Activated CD4-positive, alpha-beta T cell treated with anti-CD3 and anti-CD28 coated beads, Interleukin-2, amount 50 U/mL, for 1 hour (primary cell): ENCODE measurements at places on chromosomes 2 and 18.

- no peak for DNase-seq
These were observed 20.0 kb downstream of the MALT1 start for GRCh38 chr18:58691256-58691655.

GRCh38 chr2:240651185-240651584, 25.9 kb downstream of the GPR35 start:
- no peak for DNase-seq

DNA sequence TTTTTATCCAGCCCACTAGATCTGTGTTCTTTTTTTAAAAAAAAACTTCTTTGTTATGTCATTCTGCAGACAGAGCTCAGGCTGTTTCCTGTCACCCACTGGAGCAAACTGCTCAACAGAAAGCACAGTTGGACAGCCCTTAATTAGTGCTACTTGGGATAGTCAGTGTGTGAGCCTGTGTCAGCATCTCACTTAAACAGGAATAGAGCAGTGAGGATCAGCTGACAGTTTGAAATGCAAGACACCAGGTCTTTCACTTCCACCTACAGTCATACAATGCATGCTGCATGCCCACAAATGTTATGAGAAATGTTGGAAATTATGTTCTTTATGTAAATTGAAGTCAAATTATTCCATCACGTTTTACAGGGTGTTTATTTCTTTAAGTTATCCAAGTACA, 174.9 kb downstream of the NR4A2 start:
- no peak for DNase-seq

DNA sequence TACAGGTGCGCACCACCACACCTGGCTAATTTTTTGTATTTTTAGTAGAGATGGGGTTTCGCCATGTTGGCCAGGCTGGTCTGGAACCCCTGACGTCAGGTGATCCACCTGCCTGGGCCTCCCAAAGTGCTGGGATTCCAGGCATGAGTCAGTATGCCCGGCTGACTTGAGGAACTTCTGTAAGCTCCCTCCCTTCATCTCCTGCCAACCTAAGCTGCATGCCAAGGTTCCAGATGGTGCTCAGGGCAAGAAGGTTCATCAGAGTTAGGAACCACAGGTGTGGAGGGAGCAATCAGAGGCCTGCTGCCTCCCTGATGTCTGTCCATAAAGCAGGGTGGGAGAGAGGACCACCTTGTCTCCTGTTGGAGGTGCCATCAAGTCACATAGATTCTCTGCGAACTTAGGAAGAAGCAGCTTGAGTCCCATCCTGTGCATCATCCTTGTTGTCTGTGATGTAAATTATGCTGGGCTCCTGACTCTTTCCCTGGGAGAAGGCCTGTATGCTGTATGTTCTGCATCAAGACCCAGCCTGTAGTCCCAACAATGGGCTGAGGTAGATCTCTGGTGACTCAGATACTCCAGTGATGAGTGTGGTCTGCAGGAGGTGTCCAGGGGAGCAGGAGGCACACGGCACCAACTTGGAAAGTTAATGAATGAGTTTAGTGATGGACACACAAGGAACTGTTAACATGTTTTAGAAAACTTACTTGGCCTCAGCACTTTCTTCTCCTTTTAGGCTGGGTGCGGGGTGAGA, 53.1 kb downstream of the TMEM17 start:
- DNase-seq, result no peak

GRCh38 chr2:147945660-147946059, 74.9 kb downstream of the ORC4 start:
- no peak for DNase-seq

DNA sequence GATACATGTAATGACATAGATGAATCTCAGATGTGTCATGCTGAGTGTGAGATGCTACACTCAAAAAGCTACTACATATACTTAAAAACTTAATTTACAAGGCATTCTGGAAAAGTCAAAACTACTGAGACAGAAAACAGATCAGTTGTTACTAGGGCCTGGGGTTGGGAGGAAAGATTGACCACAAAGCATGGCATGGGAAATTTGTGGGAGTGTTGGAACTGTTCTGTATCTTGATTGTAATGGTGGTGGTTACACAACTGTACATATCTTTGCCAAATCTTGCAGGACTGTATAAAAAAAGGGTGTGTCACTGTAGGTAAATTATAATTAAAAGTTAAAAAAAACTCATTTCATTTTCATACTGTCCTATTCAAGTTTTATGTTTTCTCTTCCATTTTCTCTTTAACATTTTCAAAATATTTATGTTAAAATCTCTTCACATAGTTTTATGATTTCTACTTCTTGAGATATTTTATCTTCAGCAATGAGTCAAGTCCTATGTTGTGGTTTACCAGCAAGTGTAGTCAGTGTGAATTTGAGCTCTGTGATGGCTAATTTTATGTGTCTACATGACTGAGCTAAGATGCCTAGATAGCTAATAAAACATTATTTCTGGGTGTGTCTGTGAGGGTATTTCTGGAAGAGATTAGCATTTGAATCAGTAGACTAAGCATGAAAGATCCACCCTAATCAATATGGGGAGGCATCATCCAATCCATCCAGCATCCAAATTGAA, 58.6 kb upstream of the VRK2 start:
- no peak for DNase-seq

DNA sequence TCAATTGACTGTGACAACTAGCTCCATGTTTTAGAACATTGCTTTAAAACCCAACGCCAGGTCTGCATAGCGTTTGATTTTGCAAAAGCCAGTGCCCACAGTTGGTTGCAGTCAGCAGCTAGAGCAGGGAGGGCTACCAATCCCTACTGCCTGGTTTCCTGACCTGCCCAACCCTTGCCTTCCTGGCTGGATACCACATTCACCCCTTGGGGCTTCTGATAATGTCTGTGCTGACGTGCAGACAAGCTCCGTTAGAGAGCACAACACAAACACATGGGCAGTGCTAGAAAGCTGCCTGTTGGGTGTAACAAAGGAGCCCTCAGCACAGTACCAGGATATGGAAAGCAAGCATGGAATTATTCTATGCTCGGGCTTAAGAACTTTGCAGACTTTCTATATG, 71.4 kb upstream of the THSD7B start:
- no peak for DNase-seq

GRCh38 chr2:18194161-18194560, 315.7 kb downstream of the KCNS3 start:
- DNase-seq, result no peak

- DNase-seq, result no peak
These were observed 10.3 kb downstream of the EDAR start for GRCh38 chr2:108978709-108979111.

DNA sequence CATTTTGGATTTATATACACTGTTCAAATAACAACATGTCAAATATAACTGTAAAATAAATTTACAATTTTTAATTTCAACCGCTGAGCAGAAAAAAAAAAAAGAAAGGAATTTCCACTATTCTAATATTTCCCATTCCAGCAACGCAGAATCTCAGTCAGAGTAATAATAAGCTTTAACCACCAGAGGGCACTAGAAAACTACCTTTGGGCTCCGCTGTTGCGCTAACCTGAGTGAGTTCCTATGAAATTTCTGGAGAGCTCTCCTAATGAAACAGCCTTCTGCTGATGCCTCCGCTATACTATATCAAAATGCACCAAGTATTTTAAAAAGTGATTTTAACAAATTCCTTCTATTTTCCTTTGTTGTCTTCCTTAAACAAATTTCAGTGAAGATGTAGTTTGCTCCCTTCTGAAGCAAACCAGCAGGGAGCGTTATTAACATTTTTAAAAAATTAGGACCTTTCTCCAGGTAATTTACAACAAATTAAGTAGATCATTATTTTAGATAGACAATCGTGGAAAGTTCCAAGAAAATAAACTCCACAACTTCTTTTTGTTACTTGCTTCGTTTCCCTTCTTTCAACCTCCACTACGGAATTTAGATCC, 23.0 kb downstream of the ERMN start:
- peak; percentile 23 for DNase-seq

- no peak for DNase-seq
These were observed 27.3 kb upstream of the MLPH start for GRCh38 chr2:237459741-237460174.

DNA sequence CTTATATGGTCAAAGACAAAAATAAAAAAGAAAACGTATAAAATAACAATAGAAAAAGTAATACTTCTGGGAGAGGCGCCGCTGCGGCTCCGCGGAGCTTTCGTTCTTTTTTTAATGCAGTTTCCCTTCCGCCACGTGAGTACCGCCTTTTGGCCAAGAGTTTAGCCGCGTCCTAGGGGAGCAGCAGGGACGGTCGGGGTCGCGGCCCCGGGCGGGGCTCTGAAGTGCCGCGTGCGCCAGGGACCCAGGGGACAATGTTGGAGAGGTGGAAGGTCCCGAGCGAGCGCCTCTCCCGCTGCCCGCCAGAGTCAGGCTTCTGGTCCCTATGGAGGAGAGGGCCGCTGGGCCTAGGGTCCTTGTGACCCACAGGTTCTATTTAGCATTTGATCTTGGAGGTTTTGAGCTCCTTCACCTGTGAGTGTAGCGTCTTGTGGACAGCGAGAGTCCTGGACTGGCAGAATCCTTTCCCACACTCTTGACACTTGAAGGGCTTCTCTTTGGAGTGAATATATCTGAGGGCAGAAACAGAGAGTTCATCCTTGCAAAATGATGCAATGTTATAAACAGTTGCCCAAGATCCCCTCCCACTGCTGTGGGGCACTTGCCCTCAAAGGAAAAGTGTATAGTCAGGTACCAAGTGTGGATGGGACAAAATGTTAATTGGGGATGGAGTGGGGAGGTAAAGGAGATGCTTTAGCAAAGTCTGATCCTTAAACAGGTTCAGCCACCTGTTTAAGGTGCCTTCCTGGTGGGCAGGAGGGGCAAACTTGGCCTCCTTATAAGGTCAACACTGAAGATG, 6.3 kb downstream of the OSR1 start:
- peak; percentile 6 for DNase-seq

DNA sequence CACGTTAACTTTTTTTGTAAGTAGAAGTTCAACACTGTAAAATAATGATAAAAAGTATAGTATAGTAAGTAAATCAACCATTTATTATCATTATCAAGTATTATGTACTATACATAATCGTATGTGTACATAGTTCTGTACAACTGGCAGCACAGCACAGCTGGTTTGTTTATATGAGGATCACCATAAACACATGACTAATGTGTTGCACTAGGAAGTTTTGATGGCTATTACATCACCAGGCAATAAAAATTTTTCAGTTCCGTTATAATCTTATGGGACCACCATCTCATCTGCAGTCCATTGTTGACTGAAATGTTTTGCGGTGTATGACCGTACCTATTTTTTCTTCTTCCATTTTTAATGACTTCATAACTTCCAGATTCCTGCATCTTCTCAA, 39.2 kb upstream of the ZNF385B start:
- DNase-seq, result no peak

DNA sequence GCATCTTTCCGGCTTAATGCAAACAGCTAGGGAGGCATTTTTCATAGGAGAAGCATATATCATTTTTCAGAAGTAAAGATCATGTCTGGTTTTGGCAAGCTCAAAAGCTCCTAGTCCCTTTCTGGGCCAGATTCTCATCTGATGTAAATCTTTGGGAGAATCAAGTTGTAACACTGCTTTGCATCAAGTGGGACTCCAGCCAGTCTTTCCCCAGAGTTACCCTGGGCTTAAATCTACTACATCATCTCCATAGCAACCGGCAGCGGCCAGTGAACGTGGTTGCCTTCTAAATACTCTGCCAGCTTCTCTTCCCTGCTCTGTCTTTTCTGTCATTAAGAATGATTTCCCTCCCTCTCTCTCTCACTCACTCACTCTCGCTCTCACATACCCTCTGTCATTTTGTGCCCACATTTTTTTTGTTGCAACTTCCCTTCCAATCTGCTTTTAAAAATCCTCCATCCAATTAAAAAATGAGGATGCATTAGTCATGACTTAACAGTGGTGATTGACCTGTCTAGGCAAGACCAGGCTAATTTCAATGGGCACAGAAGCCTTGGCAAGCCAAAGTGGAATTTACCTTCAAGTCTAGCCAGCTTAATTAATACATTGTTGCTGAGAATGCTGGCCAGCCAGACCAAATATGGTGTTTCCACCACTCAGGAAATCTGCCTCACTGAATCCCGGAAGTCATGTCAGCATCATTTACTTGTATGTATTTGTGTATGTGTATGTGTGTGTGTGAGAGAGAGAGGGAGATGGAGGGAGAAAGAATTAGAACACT, 93.0 kb downstream of the NRP2 start:
- DNase-seq, result no peak

GRCh38 chr2:6421888-6422287, 443.8 kb downstream of the CMPK2 start:
- DNase-seq, result no peak

- no peak for DNase-seq
These were observed 133.3 kb downstream of the GFPT1 start for GRCh38 chr2:69253611-69254301.

DNA sequence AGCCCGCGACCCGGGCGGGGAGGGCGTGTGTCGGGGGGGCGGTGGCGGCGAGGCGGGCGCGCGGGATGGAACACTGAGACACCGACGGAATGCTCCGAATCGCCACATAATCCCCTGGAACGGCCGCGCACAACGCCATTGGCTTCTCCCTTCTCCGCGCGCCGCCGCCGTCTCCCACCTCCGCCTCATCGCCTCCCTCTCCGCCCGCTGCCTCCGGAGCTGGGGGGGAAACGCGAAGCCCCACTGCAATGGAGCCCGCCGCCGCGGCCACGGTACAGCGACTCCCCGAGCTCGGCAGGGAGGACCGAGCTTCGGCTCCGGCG, at the start of gene PHLPP1:
TSS of gene PHLPP1 (plus strand) at position 106 of the 323 bp plus-strand sequence. CDS start at position 249, 143 bp downstream.
- DNase-seq, result no peak

- DNase-seq, result no peak
These were observed 211.5 kb downstream of the GALR1 start for GRCh38 chr18:77461062-77461688.

DNA sequence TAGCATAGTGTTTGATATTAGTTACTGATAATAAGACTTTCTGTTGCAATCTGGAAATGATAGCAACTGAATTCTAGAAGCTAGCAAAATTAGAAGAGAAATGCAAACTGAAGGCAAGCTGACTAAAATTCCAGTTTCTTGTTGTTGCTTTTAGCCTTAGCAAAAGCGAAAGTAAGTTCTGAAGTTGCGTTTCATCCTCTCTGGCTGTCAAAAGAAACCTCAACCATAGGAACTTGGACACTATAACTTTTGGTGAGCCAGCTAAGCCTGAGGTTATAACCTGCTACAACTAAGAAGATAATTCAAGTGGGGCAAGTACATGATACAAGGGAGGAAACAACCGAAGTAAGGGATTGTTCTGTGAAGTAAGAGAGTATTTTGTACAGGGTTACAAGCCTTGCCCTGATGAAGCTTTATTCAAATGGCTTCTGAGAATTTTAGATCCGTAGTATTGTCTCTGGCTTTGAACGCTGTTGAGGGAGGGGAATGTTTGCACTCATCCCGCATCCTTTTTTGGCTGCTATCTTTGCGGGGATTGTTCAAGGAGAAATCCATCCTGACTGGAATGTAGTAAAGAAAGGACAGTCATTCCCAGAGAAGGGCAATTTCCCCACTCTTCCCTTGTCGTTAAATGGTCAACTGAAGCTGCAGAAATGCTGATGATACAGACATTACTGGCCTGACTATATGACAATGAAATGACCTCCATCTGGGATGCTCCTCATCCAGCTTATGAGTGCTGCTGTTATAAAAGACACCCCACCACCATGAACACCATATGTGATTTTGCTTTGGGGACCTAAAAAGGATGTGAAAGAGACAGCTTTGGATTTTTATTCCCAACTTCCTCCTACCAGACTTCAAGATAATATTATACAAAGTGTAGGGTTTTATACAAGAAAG, 7.0 kb upstream of the TMX3 start:
- DNase-seq, result no peak

- DNase-seq, result no peak
These were observed 464.4 kb downstream of the PTPRM start for GRCh38 chr18:8031496-8031895.

- DNase-seq, result no peak
These were observed 51.5 kb downstream of the RPL37A start for GRCh38 chr2:216549926-216550690.

- peak; percentile 2 for DNase-seq
These were observed 130.4 kb downstream of the COL4A4 start for GRCh38 chr2:227033471-227034148.
